ENCODE measurements at places on chromosomes 7 and 10.

DNA sequence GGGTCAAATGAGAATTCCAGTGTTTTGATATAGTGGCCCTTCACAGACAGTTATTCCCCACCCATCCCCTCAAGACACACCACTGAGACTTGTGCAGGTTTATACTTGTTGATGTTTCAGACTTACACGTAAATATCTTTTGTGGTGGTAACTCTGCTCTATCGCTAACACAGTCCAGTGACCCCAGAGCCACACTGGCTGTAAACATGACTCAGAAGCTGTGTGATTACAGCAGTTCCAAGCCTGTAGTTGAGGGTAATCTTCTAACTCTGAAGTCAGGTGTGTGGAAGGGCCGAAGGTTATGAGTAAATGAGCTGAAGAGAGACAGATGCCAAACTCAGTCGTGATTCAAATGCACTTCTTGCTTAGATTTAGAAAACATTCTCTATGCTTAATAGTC is 19.4 kb downstream of the NOBOX start:
- no peak for DNase-seq

DNA sequence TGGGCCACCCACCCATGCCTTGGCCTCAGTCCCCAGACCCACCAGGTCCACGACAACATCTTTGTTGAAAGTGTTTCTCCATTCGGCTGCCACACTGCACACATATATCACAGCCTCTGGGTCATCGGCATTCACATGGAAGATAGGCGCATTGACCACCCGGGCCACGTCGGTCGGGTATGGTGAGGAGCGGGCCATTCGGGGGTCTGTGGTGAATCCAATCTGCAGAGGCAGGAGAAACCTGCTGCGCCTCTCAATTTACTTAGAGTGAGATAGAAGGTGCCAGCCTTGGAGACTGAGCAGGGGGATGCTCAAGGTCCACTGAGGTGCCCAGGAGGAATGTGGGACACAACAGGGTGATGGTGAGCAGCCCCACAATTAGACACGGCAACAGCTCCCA is 16.4 kb downstream of the OGDHL start:
- DNase-seq: no peak

- no peak for DNase-seq
Observed at GRCh38 chr10:66649626-66650025, 276.2 kb upstream of the LRRTM3 start.

GRCh38 chr10:73865459-73866442 is 8.6 kb downstream of the CAMK2G start:
- DNase-seq: no peak

DNA sequence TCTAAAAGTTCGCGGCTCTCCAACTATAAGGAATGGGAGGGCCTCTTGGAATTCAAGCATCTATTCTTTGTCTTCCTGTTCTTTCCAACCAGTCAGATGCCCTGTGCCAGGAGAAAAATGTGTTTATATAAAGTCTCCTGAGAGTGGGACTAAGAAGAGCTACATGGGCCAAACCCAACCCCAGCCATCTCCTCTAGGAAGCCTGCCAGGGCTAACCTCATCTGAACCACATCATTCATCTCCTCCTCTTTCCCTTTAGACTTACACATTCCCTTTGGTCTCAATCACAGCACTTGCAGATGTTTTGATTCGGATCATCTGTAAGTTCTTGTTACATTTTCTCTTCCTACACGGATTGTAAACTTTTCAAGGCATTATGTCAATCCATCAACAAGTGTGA is 62.6 kb downstream of the DOCK4 start:
- no peak for DNase-seq

GRCh38 chr10:113644185-113645120 is 19.4 kb downstream of the NRAP start:
- DNase-seq: no peak

DNA sequence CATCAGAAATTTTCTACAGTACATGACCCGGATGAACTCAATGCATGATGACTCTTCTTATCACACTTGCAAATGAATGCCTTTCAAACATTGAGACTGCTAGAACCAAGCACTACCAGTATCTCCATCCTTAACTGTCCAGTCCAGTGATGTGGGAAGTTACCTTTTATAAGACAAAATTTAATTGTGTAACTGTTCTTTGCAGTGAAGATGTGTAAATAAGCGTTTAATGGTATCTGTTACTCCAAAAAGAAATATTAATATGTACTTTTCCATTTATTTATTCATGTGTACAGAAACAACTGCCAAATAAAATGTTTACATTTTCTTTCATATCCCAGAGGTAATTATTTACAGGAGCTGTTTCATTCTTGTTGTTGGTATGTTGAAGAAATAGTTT is 40.1 kb downstream of the LGI1 start:
- no peak for DNase-seq

DNA sequence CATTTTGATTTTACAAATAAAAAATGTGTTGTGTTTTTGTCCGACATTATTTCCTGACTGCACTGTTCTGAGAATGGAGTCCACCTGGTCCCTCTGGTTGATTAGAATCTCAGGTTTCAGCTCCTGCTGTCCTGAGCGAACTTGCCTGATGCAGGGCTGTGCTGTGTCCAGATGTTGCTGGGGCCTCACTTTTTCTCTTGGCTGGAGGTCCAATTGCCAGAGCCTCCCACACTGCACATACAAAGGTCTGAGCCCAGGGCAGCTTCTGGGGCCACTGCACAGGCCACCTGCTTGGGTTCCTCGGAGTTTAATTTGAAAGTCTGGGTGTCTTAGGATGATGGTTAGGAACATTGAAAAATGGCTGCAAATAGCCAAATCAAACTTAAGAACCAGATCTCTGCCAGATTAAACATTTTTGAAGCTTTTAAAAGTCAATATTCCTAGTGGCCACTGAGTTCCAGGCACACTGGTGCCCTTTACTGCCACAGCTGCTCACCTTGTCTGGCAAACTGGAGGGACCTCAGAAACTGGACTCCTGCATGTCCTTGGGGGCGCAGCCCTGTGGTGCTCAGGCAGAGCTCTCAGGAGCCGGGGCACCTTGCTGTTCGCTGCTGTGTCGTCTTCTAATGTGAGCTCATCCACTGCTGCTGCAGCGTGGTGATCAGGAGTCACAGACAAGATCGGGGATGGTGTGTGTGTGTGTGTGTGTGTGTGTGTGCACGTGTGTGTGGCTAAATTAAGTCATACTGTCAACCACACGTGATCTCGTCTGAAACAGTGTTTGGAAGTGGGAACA is 75.0 kb downstream of the WDR37 start:
- DNase-seq: no peak

DNA sequence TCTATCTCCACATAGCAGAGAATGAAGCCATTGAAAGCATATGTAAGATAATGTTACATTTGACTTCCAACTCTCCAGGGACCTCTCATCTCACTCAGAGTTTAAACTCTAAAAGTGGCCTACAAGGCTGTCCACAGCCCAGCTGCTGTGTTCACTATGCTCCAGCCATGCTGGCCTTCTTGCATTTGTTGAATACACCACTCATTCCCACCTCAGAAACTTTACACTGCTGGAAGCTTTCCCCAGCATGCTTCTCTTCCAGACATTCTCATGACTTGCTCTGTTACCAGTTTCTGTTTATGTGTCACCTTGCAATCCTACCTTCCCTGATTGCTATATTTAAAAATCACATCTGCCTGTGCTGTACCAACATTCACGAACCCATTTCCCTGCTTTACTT is 167.2 kb downstream of the WNT2 start:
- no peak for DNase-seq

DNA sequence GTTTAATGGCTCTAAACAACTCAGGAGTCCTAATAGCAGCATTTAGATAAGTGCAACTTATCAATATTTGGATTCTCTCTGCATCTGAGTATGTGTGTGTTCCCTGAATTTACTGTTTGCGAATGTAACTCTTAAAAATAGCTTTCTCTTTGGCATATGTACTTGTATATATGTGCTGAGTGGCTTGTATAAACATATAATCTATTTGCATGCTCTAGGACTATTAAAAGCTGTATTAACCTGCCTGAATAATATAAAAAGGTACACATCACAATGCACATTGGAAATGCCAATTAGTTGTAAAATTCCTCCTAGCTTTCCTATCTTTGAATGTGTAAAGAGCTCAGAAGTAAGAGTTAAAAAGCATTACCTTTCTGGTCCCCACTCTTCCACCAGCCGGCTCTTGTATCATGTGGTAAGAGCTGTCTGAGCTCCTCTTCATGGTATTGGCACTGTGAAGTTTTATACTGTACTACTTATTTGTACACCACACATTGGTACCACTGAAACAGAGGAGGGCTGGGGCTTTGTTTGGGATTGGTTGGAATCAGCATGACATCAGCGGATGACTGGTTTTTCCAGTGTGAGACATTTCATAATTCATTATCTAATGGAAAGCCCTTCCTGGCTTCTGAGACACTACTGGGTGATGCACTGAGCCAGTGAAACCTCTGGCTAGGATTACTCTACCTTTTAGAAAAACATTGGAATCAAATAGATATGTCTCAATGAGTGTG is at the start of gene INHBA:
Gene INHBA (minus strand): TSS at position 456 of the 737 bp plus-strand sequence. CDS start 2,716 bp downstream, outside the sequence.
- DNase-seq: no peak

- peak; percentile 40 for DNase-seq
Observed at GRCh38 chr7:3463696-3464095, 162.6 kb downstream of the SDK1 start.

- DNase-seq: no peak
Observed at GRCh38 chr7:27947586-27948278, 207.8 kb downstream of the TAX1BP1 start.

DNA sequence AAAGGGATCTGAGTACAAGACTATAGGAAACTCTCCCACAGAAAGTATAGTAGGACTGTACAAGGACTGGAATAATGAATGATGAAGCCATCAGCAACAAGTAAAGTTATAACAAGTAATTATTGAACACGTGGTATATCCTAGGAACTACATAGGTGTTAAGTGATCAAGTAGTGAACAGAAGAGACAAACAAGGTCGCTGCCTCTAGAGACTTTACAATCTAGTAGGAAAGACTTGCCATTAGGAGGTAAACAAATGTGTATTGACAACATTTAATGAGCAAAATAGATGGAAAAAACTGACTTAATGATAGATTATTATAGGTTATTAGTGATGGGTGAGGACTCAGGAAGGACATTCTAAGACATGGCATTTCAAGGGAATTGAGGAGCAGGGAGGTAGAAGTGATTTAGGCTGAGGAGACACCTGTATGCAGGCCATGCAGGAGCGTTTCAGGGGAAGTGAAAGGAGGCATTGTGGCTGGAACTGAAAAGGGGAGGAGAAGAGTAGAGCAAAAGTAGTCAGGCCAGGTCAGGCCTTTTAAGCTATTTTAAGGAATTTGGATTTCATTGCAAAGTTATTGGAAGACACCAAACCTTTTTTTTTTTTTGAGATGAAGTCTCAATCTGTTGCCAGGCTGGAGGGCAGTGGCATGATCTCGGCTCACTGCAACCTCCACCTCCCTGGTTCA is 8.5 kb upstream of the GLCCI1 start:
- no peak for DNase-seq

GRCh38 chr7:116305485-116306408 is 95.4 kb downstream of the TES start:
- peak; percentile 34 for DNase-seq

GRCh38 chr10:60777696-60778213 is 523 bp upstream of the CDK1 start:
- no peak for DNase-seq

DNA sequence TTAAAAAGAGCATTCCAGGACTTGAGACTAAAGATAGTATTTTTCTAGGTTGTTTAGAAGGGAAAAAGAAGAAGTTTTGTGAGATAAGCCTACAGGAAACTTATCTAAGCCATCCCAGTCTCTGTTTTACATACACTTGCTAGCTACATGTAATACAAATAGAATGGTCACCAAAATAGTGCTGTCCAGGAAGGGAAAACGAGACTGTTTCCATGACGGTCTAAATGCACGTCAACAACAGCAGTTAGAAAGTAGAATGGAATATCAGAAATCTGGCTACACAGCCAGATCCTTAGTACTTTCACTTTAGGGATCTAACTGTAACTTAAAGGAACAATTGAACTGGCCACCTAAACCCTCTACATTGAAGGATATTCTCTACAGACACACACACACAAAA is 117.6 kb downstream of the TSPAN12 start:
- peak; percentile 16 for DNase-seq
